Lung (tissue), 17 donors: ENCODE measurements at places on chromosomes 4 and X. TPM values are rescaled to one million over a fixed set of nuclear protein-coding genes. Genes with fewer than 3 reads are reported as not detected.

The MYOZ2 gene
- 0.20 TPM for polyA plus RNA-seq

The GABRQ gene
- polyA plus RNA-seq = not detected

The MAGEA4 gene
- polyA plus RNA-seq = not detected

The ARR3 gene
- polyA plus RNA-seq = not detected

The HGFAC gene
- polyA plus RNA-seq = 2.6 TPM

The ETDB gene
- polyA plus RNA-seq = not detected

The CENPVL2 gene
- polyA plus RNA-seq = not detected

The TMPRSS11A gene
- polyA plus RNA-seq = not detected
